ENCODE measurements at places on chromosomes 4 and X. TPM values are rescaled to one million over a fixed set of nuclear protein-coding genes. Genes with fewer than 3 reads are reported as not detected.

DNA sequence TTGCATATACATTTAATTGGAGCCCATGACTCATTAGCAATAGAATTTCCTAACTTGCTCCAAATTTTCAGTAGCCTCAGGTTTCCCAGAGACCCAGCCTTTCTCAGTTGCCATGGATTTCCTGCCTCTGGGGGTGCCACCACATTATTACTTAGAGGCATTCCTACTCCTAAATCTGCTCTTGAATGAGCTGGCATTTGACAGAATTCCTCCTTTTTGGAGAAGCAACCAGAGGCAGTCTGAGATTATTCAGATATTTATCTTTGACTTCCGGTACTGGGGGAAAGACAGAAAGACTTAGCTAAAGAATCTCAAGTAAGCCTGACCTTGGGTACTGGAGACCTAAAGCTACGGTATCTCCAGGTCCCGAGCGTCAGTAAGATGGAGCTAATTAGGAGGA, 76.3 kb downstream of the DCHS2 start:
- H3K27ac ChIP-seq = no peak overlapping the region
- peaks cover 13% of the 10 kb centered on the region for H3K4me1 ChIP-seq
- H3K27me3 ChIP-seq = no peaks in the 10 kb centered on the region

DNA sequence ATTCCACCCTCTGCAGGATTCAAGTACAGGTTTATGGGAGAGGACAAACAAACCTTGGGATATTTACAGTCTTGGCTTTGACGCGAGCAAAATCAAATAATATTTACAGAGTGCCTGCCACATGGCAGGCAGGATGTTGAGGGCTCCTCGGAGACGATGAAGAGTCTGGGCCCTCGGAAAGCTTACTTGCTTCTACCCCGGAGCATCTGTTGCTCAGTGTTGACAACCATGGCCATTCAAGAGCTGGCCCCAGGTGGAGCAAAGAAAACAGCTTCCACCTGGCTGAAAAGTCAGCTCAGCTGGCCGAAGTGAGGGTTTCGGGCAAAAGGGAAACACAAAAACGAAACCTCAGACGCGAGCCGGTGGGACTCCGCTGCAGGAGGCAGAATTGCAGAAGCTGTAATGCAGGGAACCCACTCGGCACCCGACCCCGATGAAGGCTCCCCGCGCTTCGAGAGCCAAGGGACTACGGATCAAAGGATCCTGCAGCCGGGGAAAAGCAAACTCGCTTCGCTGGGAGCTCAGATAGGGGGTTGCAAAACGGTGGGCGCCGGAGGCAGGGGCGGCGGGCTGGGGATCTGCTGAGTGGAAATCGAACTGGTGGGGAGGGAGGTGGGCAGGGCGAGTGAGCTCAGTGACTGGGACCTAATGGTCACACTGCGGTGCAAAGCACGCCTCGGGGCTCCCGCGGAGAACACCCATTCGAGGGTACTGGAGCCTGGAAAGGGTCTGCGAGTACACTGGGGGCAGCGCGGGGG, 805 bp downstream of the ATP8A1 start:
- no peaks in the 10 kb centered on the region for H3K36me3 ChIP-seq
- peak; percentile 84 for DNase-seq
- H3K4me3 ChIP-seq = peak overlapping the region; percentile 91
- peaks cover 43% of the 10 kb centered on the region for H3K4me1 ChIP-seq
- H3K27ac ChIP-seq = peak overlapping the region; percentile 80

Gene SLC9A7
- 3.1 TPM for total RNA-seq

Gene TIGD4
- 0.59 TPM for total RNA-seq

GRCh38 chrX:67749536-67749935, 205.7 kb downstream of the AR start:
- H3K4me3 ChIP-seq = no peak overlapping the region
- H3K36me3 ChIP-seq = no peaks in the 10 kb centered on the region
- H3K27me3 ChIP-seq = no peaks in the 10 kb centered on the region

Gene CYLC1
- total RNA-seq = not detected

DNA sequence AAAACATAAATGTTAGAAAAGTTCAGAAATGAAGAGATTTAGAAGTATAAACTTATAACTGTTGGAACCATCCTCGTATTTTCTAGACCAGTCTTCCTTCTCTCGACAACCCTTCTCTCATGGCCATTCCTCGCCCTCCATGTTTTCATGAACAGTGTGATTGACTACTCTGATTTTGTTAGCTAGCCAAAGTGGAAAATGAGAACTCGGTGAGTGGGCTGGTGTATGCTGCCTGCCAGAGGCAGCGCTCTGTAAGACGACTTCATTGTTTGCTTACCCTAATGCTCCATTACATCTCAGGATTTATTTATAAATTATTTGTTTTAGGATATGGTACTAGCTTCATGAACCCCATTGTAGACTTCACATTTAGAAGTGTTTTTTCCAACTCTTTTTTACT, 153.0 kb downstream of the CBR4 start:
- H3K36me3 ChIP-seq = no peaks in the 10 kb centered on the region
- no peak overlapping the region for H3K27ac ChIP-seq
- H3K27me3 ChIP-seq = no peaks in the 10 kb centered on the region

Gene PAGE2B
- not detected for total RNA-seq

DNA sequence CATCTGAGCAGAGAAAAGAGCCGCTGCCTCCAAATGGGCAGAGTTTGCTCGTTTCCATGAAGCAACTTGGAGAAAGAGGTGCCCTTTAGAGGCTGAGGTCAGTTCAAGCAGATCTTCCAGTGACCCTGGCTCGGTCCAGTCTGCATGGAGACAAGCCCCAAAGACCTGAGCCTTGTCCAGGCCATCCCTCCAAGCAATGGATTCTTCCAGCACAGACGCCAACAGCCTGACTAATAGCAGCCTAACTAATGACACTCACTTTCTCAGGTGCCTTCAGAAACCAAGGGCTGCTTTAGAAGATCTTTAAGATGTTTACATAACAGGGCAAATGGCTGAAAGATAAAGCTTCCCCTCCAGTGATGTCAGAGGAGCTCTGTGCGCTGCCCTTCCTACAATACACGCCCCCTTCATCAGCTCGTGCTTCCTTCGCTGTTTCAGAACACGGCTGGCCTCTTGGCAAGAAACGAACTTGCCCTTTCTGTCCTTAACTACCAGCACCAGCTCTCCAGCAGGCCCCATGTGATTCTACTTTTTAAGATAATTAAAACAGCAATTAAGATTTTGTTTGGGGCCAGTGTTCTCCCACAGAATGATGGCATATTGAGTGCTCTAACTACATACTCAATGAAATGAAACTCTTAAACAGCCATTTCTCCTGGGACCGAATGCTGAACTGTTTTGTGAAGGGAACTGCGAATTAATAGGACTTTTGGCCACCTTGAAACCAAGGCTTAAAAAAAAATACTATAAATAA, 119.0 kb downstream of the GPR143 start:
- no peak overlapping the region for H3K4me3 ChIP-seq
- no peaks in the 10 kb centered on the region for H3K4me1 ChIP-seq
- H3K36me3 ChIP-seq = no peaks in the 10 kb centered on the region
- no peak overlapping the region for H3K27ac ChIP-seq

- H3K27ac ChIP-seq = no peak overlapping the region
- no peaks in the 10 kb centered on the region for H3K27me3 ChIP-seq
- no peak for DNase-seq
- no peak overlapping the region for H3K4me3 ChIP-seq
Measured at GRCh38 chr4:109368661-109369060, 65.0 kb upstream of the SEC24B start.

- no peaks in the 10 kb centered on the region for H3K4me1 ChIP-seq
- no peak overlapping the region for H3K27ac ChIP-seq
- no peaks in the 10 kb centered on the region for H3K27me3 ChIP-seq
- DNase-seq = no peak
Measured at GRCh38 chrX:109862433-109862832, 129.4 kb upstream of the ACSL4 start.

- no peaks in the 10 kb centered on the region for H3K27me3 ChIP-seq
- H3K4me3 ChIP-seq = no peak overlapping the region
- no peaks in the 10 kb centered on the region for H3K4me1 ChIP-seq
Measured at GRCh38 chr4:52143815-52144214, 92.7 kb downstream of the SPATA18 start.

DNA sequence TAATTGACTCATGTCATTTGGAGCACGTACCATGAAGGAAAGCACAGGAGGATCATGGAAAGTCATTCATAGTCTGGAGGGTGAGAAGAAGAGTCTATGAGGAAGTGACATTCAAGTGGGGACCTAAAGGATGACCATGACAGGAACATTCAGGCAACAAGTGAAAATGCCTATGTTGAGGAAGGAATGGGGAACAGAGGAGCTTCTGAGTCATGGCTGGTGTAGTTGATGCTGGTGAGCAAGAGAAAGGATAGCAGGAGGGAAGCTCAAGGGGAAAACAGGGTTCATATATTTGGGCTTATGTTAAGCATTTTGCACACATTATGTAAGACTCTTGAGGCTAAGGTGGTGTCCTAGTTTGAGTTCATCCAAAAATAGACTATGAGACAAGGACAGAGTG, 318.6 kb downstream of the HNRNPD start:
- no peak overlapping the region for H3K27ac ChIP-seq
- no peaks in the 10 kb centered on the region for H3K4me1 ChIP-seq
- H3K36me3 ChIP-seq = no peaks in the 10 kb centered on the region
- no peak overlapping the region for H3K4me3 ChIP-seq

Gene TLR1
- total RNA-seq = 9.3 TPM

Data from suprapubic skin (tissue), 4 donors.